ENCODE measurements at places on chromosomes 7 and 10. TPM values are rescaled to one million over a fixed set of nuclear protein-coding genes. Genes with fewer than 3 reads are reported as not detected.

GRCh38 chr7:137717811-137718271, 128.9 kb downstream of the DGKI start:
- no peak for DNase-seq

- DNase-seq: no peak
Observed at GRCh38 chr7:5423976-5424748, 528 bp upstream of the TNRC18 start.

GRCh38 chr7:69825113-69825972, 227.1 kb downstream of the AUTS2 start:
- DNase-seq: no peak

DNA sequence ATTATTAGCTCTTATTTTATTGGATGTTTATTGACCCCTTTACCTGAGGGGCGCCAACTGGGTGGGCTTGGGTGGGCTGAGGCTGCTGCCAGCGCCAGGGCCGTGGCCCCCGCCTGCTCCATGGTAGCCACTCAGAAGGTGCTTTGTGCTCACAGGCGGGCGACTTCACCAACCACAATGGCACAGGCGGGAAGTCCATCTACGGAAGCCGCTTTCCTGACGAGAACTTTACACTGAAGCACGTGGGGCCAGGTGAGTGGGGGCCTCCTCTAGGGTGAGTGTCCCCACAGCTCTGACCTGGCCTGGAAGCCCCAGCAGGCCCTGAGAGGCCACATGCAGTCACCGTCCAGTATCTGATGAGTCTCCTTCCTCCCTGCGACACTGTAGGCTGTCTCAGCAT, 4.1 kb downstream of the PPIF start:
- DNase-seq: peak; percentile 29

DNA sequence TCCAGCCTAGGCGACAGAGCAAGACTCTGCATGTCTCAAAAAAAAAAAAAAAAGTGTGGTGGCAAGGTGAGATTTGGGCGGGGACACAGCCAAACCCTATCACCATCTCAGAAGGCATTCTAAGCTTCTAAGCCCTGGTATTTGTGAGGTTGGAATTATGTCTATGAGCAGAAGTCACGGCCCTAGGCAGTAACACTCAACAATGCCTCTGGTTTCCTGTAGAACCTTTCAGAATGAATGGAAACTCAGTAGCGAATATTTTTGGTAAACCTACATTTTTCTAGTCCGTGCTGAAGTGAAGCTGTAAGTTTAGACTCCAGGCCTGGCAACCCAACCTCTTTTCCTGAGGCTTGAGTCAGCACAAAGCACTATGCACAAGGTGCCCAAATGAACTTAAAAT, 88.3 kb downstream of the FAM107B start:
- no peak for DNase-seq

DNA sequence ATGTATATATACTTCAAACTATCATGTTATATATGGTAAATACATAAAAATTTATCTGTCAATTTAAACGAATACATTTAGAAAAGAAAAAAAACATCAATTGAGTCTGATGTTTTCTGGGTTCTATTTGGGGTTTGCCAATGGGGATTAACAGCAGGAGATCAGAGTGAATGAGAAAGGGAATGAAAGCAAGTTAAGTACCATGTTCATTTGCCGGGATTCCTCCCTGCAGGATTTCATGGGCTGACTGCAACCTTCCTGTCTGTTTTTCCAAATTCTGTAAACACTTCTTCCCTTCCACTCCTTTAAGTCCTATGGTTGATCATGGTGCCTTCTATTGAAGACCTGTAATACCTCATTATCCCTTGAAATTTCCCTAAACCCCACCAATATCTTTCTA, 33.9 kb upstream of the SEMA3A start:
- no peak for DNase-seq

- no peak for DNase-seq
Observed at GRCh38 chr10:127450644-127451043, 98.5 kb upstream of the NPS start.

DNA sequence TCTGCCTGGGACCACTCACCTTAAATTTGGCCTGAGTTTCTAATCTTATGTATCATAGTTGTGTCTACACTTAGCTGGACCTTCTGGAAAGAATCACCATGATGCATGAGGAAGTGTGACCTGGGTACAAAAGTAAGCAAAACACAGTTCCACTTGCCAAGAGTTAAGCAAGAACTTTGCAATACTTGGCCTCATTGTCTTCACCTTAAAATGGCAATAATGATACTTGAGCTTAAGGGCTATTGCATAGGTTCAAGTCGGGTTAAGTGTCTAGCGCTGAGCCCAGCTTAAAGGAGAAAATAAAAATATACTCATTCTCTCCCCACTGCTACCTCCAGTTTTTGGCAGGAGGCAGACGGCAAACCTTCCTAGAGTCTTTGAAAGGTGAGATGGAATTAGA, 133.9 kb upstream of the BMPER start:
- DNase-seq: no peak

DNA sequence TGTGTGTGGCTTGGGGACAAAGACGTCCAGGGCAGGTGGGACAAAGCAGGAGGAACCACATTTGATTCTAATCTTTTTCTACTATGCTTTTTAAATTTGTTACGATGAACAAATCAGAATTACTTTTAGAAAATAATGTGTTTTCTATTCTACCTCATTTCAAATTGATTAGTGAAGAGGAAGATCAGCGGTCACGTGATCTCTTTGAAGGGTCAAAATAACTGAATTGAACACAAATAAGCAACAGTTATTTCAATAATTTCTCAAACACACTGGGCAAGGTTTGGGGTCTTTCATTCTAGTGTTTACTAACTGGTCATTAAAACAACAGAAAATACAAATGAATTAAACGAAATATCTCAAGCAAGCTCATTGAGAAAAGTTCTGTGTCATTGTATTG, 773.0 kb upstream of the IGFBP3 start:
- DNase-seq: no peak

GRCh38 chr7:132738254-132738653, 162.0 kb upstream of the PLXNA4 start:
- DNase-seq: no peak

GRCh38 chr7:101401390-101402080, 38.9 kb downstream of the COL26A1 start:
- no peak for DNase-seq

Gene ATG9B
- 17.1 TPM for total RNA-seq

Gene CDH23
- 4.6 TPM for total RNA-seq

Gene PSPH
- 1.9 TPM for total RNA-seq

All from CD4-positive, alpha-beta T cell (primary cell).